NCI-H524 treated with DMSO at 0.1 percent for 48 hours (cell line): ENCODE measurements at places on chromosomes 4 and X.

DNA sequence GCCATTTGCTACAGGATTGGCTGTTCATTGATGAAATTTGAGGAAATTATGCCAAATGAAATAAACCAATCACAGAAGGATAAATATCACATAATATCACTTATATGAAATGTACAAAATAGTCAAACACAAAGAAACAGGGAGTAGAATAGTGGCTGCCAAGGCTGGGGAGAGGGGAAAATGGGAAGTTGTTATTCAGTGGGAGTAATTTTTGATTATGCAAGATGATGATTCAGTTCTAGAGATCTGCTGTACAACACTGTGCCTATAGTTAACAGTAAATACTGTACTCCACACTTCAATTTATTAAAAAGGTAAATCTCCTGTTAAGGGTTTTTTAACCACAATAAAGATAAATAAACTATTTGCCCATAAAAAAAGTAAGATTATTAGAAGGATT is 101.1 kb downstream of the TMA16 start:
- DNase-seq = no peak

DNA sequence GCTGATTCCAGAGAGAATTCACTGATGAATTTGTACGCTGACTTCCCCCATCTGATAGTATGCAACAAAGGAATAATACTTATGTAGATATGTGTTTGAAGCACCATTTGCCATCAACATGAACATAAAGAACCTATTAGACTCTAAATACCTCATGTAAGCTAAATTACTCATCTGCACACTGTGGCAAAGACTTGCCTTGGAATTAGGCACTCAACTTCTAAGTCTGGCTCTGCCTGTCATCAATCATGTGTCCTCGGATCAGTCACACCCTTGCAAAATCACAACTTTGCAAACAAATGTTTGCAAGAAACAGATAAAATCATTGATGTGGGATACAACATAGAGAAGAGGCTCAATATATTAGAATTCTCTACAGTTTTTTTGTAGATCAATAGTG is 169.9 kb upstream of the LDB2 start:
- DNase-seq = no peak

DNA sequence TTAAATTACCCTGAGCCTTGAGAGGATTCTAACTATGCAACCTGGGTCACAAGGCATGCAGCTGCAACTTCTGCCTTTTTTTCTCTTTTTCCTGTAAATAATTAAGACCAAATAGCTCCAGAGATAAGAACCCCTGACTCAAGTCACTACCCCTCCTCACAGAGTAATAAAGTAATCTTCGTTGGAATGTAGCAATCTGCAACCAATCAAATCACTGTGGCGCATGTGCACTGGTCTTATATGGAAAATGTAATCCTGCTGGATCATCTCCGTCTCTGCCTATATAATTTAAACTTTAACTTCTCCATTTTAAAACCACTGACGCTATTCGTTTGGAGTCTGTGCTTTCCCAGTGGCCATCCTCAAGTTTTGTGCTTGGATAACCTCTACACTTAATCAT is 6.1 kb upstream of the EFHC2 start:
- no peak for DNase-seq

- DNase-seq = no peak
These were observed 2047.9 kb downstream of the ARAP2 start for GRCh38 chr4:34196375-34196774.

- no peak for DNase-seq
These were observed 5.8 kb downstream of the DGAT2L6 start for GRCh38 chrX:70183091-70183490.

DNA sequence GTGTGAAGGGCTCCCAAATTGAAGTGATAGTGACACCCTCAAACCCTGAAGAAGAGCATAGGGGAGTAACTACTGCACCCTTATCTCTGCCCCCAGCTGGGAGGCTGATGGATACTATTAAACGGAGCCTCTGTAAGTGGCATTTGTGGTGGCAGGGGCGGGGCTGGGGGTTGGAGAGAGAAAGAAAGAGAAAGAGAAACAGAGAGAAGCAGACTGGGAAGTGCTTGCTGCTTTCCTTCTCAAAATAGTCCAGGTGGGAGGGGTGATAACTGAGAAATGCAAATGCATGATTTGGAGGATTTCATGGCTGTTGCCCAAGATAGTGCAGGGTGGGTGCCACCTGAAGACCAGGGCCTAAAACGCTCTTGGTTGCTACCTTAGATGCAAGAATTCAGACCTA is 253.5 kb upstream of the GATB start:
- no peak for DNase-seq

DNA sequence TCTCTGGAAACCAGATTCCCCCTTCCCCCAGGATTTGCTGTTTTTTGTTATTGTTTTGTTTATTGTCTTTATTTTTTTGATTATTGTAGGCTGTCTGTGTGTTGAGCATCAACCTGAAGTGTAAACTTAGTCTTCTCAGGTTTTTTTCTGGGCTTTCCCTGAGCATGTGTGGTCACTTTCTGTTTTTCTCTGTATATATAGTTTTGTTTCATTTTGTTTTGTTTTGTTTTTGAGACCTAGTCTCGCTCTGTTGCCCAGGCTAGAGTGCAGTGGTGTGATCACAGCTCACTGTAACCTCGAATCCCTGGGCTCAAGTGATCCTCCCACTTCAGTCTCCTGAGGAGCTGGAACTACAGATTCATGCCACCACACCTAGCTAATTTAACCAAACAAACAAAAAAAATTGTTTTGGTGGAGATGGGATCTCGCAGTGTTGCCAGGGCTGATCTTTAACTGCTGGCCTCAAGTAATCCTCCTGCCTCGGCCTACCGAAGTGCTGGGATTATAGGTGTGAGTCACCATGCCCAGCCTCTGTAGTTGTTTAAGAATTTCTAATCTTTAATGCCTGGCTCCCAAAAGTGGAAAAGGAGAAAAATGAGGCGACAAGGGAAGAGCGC is 9.1 kb downstream of the IL13RA1 start:
- no peak for DNase-seq

DNA sequence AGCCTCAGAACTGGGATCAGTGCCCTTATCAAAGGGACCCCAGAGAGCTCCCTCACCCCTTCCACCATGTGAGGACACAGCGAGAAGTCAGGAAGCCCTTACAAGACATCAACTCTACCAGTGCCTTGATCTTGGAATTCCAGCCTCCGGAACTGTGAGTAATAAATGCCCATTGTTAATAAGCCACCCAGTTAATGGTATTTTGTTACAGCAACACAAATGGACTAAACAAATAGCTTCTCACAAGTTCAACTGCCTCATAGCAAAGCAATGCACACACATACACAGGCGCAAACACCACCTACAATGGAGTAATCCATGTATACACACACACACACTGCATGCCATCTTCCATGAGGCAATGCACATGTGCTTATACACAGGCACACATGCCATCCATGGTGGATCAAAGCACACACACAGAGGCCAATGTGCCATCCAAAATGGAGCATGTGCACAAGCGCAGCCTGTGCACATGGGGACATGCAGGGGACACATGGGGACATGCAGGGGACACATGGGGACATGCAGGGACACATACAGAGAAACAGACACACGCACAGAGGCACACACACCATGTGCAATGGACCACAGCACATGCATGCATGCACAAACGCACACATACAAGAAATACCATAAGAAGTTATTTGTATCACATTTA is 137.6 kb upstream of the TBL1X start:
- no peak for DNase-seq

DNA sequence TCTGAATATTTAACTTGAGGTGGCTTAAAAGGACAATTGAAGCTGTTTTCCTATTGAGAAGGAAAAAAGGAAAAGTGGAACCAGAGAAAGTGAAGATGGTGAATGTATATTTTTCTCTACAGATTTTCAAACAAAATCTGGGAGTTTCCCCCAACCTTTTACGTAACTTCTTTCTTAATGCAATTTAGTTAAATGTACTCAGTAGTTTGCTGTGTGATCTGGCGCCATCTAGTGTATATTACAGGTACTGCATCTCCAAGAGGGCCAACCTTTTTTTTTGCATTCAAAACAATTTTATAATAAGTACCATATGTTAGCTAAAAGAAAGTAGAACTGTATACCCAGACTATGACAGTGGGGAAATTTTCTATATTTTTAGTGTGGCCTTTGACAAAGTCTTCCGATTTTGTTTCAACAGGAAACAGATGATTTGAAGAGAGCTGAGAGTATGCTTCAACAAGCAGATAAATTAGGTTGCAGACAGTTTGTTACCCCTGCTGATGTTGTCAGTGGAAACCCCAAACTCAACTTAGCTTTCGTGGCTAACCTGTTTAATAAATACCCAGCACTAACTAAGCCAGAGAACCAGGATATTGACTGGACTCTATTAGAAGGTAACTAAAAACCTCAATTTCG is 82.0 kb downstream of the PLS3 start:
- DNase-seq = peak; percentile 1

DNA sequence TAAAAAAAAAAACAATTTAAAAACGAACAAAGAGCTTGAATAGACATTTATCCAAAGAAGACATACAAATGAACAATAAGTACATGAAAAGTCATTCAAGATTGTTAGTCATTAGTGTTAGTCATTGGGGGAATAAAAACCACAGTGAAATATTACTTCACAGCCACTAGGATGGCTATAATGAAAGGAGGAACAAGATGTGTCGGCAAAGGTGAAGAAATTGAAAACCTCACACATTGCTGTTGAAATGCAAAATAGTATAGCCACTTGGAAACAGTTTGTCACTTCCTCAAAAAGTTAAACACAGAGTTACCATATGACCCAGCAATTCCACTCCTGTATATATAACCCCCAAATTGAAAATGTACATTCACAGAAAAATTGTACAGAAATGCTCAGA is 45.2 kb upstream of the SLC39A8 start:
- DNase-seq = no peak

DNA sequence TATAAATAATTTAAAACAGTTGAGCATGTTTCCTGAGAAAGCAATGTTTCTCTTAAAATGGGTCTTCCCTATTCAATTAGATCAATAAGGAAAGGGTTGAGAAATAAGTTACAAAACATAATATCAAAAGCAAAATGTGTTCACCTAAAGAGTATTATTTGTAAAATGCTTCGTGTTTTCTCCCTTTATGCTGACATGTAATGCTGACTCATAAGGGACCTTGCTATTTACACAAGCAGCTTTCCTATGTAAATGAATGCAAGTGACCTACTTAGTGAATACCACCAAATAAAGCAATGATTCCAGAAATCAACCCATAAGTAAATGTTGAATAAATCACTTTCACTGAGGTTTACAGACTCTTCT is 91.5 kb downstream of the ELOVL6 start:
- no peak for DNase-seq

DNA sequence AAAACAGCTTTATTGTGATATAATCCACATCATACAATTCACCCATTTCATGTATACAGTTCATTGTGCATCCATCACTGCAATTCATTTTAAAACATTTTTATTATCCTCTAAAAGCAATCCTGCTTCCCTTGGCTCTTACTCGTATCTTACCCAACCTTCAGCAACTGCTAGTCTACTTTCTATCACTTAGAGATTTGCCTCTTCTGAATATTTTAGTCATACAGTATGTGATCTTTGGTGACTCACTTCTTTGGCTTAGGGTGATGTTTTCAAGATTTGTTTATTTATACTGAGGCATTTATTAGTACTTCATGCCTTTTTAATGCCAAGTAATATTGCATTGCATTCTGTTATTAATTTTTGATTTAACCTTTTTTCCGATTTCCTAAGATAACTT is 15.0 kb upstream of the MSMO1 start:
- DNase-seq = no peak

DNA sequence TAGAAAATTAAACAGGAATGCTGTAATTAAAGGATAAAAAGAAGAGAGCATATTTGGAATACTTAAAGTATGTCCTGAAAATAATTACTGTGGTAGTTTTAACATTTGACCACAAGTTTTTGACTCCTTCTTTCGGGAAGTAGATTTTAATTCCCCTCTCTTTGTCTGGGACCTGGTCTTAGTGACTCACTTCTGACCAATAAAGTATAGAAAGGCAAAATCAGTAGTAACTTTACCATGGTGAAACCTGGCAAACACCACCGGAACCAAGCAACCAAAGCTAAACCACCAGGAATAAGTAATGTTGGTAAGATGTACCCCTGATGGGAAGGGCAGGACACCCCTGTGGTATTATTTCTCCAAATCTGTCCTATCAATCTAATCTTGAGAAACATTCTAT is 314.8 kb downstream of the PDHA2 start:
- no peak for DNase-seq

- no peak for DNase-seq
These were observed 69.1 kb downstream of the TET2 start for GRCh38 chr4:105215609-105216313.

- DNase-seq = no peak
These were observed 403.1 kb downstream of the PDGFC start for GRCh38 chr4:156568484-156568883.

GRCh38 chrX:68672581-68673318 is 25.3 kb downstream of the STARD8 start:
- no peak for DNase-seq

DNA sequence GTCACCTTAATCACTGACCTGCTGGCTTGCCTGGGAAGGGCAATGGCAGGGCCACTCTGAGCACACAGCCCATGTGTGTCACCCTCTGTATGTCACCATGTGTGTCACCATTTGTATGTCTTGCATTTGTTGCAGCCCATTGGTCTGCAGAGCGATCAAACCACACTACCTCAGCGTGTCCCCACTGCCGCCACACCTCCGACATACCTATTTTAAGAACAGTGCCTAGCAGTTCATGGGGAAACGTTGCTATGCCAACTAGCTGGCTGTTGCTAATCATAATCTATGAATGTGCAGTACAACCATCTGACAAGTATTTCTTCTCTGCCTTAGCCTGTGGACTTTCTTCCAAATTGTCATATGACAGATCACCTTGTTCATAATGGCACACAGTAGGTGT is 8.0 kb upstream of the CRMP1 start:
- DNase-seq = no peak

DNA sequence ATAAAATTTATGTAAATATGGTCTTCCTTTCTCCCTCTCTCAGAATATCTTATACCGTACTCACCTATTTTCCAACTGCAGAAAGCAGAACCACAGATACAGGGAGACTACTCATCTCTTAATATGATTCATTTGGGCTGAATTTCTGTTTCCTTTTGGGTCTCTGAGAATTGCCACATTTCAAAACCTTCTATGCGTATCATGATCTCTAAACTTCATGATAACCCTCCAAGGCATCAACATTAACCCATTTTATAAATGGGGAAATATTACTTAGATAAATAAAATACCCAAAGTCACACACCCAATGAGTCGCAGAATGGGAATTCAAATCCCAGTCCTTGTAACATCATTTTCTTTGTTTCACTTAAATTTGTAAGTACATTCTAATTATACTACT is 16.6 kb upstream of the PRDM8 start:
- no peak for DNase-seq
